NCI-H510A (cell line): ENCODE measurements at places on chromosomes 11 and 22.

DNA sequence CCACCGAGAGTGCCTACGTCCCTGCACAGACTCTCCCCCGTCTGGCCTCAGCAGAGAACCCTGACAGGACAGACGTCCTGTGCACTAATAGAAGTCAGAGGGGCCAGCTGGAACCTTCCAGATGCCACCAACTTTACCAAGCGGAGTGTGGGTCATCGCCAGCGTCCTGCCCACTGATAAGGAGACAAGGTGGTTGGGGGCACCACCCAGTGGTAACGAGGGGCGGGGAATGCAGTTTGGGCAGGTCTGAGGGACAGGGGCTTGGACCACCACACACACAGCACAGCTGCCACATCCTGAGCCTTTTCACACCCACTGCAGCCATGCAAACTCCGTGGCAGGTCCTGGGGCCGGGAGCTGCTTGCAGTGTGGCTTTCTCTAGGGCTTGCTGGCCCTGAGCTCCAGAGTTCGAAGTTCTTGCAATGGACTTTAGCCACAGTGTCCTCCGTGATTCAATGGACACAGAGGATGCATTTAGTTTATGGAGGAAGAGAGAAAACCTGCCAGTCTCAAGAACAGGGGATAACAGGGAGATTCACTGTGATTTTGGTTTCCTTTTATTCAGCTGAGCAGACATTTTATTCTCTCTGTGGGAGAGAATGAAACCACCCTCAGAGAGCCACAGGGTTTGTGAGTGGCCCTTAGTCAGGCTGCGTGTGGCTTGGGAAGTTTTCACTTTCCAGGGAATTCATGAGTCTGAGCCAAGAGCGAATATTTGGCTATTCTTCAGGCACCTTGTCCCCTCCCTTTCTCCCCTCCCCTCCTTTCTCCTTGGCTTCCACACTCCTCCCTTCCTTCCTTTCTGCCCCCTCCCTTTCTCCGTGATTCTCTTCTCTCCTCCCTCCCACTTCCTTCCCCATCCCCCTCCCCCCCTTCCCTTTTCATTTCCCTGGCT is 13.1 kb downstream of the MRGPRG start:
- DNase-seq: no peak

GRCh38 chr11:10584071-10584501 is 15.6 kb upstream of the LYVE1 start:
- DNase-seq: no peak

- DNase-seq: no peak
Measured at GRCh38 chr11:8095806-8096522, 15.0 kb downstream of the TUB start.

DNA sequence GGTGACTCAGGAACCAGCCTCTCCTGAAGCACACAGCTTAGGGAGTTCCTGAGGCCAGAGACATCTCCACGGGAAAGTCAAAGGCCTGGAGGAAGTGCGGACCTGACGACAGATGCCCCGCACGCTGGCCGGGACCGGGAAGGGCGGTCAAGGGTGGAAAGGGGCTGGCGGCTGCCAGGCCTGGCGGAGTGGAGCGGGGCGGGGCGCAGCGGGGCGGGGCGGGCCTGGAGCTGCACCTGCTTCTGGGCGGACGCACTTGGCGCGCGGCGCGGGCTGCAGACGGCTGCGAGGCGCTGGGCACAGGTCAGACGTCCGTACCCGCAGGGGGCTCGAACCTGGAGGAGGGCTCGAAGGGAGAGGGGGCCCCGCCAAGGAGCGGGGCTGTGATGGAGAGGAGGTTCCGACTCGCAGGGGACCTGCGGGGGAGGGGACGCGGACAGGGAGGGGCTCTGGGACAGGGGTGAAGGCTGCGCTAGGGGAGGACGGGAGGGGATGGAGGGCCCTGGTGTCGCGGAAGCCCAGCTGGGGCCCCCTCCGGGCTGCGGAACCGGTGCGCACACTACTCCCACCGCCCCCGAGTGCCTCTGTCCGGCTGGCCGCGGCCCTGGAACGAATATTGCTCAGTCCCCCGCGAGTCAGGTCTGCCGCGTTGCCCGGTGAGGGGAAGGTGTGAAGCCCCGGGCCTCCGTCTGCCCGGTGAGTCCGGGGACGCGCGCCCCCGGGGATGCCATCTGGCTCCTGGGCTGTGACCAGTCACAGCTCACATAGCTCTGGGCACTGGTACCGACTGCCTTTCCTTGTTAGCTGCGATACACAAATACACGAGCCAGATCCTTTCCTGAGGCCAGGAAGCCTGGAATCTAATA is at the start of gene TMEM45B:
TMEM45B (plus strand) TSS at position 253 of the 866 bp plus-strand sequence. CDS start 36,635 bp downstream, outside the sequence.
- DNase-seq: peak; percentile 46
